ENCODE measurements at places on chromosomes 13 and 19.
A peak's percentile ranks its signal among the peaks of the same experiment; 100 is the strongest.

DNA sequence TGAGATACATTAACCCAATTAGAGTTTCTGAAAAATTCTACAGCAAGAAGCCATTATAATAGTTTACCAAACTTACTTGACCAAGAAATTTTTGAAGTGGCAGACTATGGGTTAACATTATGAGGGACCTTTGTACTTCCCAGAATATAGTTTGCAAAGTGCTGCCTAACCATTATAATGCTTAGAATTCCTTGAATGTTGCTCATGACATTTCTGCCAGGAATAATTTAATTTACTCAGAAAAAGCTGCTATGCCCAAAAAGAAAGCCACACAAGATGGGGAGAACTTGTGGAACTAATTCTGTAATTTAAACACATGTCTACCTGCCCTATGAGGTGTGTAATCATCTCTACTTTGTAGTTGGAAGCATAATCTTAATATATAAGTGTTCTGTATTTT, 58.1 kb upstream of the MYCBP2 start:
- no peak for DNase-seq

- no peak for DNase-seq
Measured at GRCh38 chr13:40132249-40132648, 476.8 kb downstream of the COG6 start.

DNA sequence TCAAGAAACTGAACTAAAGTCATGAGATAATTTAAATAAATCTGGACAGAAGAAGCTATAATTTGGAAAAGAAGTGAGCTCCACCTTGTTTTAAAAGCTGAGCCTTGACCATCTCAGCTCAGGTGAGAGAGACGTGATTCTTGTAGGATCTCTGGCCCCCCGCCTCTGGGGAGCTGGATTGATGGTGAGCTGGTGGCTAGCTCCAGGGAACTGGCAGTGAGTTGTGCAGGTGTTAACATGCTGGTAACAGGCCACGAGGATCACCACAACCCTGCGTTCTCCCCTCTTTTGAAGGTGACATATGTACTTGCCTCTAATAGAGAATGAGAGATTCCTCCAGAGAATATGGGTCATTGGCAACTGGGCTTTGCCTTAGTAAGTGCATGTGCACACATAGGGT, 485.1 kb downstream of the IRS2 start:
- no peak for DNase-seq

DNA sequence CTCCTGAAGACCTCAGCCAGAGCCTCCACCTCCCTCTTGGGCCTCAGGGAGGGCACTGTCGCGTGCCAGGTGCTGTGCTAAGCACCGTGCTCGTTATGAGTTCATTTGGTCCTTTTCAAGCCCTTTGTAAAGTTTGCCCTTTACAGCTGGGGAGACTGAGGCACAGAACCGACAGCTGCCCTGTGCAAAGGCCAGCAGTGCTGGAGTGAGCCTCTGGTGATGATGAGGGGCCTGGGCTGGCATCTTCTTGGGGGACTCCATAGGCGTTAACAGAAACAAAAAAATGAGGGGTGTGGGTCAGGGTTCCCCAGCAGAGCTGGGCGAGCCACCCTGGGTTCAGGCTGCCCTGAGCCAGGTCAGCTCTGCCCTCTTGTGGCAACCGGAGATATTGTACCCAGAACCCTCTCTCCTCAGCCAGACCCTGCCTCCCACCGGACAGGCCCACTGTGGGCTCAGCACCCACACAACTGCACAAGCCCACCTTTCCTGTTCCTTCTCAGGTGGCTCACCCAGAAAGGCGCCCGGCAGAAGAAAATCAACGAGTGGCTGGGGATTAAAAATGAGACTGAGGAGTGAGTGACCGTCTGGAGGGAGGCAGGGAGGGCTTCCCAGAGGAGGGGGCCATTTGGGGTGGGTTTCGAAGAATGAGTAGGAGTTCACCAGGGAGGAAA, 5.5 kb upstream of the IFI30 start:
- no peak for DNase-seq

- DNase-seq, result no peak
Measured at GRCh38 chr13:85930108-85930507, 130.9 kb upstream of the SLITRK6 start.

DNA sequence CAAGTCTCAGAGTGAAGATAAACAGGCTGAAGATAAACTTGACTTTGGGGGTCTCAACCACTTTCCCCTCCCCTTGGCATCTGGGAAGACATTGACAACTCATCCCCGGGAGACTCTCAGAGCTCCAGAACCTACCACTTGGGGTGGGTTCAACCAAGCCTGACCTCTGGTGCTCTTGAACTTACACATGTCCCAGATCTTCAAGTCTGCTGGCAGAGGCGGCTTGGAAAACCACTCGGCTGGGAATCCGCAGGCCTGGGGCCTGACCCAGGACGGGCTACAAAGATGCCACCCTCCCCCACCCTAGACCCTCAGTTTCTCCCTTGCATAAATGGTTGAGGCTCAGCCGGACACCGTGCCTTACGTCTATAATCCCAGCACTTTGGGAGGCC, 512 bp downstream of the LRRC8E start:
- DNase-seq, result no peak

GRCh38 chr13:41284512-41285288, 21.3 kb upstream of the MTRF1 start:
- no peak for DNase-seq

DNA sequence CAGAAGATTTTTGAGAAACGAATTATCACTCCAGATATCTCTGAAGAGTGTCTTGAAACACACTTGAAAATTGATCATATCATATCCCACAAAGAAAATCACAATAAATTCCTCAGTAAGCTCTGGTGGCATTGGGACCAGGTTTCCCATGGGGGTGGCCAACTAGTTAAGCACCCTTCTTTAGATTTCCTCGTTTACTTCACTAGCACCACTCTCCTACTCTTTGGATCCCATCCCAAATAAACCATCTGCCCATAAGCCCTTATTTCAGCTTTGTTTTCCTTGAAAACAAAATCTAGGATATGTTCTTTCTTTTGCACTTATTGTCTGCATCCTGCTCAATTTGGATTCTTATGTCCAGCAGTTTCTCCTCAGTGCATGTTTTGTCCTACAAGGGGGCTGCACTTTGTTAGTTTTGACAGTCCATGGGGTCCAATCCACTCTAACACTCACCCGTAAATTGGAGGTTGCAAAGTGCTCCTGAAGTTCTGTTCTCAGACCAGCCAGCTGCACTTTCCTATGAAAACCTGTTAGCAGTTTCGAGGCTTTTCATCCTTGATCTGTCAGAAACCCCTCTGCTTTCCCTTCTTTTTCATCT, 40.3 kb upstream of the FAM124A start:
- DNase-seq, result no peak

DNA sequence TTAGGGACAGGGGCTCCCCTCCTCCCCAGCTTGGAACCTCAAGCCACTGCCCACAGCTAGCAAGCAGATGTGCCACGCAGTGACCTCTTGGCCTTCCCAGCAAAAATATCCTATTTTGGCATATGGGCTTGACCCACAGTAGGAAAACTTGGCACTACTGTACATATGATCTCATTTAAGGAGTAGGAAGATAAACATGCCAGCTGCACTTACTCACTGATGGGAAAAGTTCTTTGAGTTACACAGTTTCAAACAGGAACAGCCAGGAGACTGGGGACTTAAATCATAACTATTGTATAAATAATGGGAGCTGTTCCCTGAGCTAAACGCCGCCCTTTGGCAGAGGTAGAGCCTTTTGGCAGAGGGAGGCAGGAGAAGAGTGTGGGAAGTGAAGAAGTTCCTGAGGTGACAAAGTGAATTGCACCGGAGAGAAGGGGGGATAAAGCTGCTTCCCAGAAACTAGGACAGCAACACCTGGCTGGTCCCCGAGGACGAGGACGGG, 6.1 kb downstream of the SACS start:
- no peak for DNase-seq

GRCh38 chr13:40063703-40064102, 408.2 kb downstream of the COG6 start:
- DNase-seq, result no peak

DNA sequence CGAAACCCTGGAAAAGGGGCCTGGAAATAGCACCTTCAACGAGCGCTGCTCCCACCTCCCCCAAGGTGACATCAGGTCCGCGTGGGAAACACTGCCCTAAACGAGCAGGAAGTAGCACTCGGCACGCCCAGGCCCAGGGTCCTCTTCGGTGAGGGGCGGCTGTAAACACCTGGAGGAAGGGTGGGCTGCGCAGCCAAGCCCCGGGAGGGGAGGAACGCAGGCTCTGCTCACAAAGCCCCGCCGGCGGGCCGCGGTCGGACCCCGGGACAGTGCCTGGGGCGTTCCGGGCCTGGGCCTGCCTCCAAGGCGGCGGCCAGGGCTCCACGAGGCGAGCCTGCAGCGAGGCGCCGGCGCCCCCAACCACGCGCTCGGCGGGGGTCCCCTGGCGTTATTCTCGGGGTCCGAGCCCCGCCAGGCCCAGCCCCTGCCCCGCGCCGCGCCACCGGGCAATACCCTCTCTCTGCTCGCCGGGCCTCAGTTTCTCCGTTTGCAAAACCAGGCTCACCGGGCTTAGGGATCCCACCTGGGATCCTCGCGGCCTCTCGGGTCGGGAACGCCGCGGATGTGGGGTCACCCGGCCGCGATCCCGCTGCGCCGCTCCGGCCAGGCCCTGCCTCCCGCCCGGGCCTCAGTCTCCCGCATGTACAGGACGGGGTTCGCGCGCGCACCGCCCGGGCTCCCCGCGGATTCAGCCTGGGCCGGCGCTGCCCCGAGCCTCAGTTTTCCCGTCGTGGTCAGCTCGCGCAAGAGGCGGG, 630 bp downstream of the RNF126 start:
- peak; percentile 47 for DNase-seq

- no peak for DNase-seq
Measured at GRCh38 chr19:577439-578392, 5.3 kb downstream of the BSG start.

DNA sequence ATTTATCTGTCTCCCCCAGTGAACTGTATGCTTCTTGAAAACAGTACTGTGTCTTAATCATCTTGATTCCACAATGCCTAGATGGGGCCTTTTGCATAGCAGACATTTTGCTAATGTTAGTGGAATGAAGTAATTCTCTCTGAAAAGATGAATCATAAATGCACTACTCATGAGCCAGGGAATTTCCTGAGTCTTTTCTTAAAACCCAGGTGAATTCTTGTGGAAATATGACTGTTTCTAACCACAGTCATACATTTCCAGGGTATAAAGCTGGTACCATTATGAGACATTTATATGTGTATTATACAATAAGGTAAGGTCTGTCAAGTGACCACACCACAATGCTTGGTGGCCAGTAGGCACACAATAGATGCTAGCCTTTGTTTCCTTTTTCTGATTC, 5.5 kb upstream of the KCTD4 start:
- DNase-seq, result no peak

DNA sequence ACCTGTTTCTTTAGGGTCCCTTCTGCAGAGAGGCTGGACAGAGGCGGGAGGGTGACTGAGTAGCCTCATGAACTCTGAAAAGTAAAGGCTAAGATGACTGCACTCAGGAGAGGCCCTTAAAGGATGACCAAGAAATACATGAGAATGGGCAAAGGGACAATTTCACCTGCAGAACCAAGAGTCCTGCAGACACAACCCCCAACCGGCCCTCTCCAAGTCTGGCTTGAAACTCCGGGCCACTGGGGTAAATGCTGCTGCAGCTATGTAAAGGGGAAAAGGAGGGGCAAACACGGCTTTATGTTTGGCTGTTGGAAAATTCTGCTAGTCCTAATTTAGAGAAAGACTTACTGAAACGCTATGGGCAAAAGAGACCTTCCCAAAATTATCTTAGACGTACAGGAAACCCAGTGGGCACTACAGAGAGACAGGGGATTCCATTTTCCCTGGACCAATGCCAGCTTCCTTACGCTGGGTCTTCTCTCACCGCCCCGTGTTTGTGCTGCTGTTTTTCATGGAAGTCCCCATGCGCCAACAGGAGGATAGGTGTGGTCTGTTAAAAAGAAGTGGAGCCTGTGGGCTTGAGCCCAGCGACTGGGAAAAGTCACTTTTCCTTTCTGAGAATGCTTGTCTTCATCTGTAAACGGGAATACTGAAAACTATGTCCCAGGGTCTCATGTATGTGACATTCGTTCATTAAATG, 10.6 kb downstream of the COL4A2 start:
- DNase-seq, result no peak

- DNase-seq, result no peak
Measured at GRCh38 chr19:55959996-55960675, 12.5 kb downstream of the NLRP8 start.

GRCh38 chr19:17334414-17335409, at the start of gene ANO8:
TSS of gene ANO8 (minus strand) at chr19:17334855. CDS start at chr19:17334670, 185 bp downstream.
- peak; percentile 98 for DNase-seq

DNA sequence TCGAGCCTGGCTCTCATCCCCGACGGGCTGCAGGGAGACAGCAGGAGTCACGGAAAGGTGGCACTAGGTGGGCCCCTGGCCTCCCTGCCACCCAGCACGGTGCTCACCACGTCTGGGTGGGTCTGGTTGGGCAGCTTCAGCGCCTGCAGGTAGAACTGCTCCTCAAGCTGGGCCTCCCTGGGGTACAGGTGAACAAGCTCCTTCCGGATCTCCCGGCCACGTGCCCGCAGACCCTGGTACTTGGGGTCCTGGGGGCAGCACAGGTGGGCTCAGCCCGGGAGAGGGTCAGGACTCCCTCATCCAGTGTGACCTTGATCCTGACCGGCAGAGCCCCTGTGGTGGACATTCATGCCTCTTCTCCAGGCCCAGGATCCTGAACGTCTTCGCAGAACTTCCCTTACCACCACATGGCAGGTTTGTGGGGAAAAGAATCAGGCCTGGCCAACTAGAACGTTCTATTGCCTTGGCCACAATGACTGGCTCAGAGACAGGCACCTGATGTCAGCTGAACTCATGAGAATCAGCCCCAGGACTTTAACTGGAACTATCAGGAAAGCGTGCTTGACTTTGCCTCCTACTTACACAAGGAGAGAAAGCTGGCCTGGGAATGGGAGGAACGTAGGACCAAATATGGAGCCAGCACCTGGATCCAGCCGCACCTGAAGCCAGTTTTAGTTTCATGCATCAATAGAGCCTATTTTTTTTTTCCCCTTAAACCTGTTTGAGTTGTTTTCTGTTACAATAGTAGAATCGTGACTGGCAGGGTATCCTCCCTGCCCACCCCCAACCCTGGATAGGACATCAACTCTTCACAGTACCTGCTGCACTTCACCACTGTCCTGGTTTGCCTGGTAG, 8.9 kb downstream of the SARS2 start:
- no peak for DNase-seq

GRCh38 chr19:3073159-3073563, 10.9 kb upstream of the TLE5 start:
- no peak for DNase-seq

DNA sequence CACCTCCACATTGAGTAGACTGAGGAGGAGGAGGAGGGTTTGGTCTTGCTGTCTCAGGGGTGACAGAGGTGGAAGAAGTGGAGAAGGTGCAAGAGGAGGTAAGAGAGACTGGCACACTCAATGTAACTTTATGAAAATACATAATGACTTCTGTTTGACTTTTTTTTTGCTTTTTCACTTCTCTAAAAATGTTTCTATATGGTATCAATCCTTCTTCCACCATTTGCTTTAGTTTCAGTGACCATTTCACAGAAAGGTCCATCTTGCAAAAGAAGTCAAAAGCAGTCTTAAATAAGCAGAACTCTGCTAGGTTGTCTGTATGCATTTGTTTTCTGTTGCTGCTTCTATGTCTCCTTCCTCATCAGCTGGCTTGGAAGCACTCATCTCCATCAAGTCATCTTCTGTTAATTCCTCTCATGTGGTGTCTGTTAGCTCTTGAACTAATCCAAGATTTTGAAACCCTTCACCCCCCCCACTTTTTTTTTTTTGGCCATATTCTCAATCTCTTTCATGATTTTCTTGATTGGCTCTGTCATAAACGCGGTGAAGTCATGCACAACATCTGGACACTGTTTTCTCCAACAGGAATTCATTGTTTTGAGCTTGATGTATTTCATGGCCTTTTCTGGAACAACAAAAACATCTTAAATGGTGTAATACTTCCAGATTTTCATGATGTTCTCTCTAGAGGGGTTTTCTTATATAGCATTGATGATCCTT, 80.8 kb downstream of the KL start:
- DNase-seq, result no peak

Data from activated CD4-positive, alpha-beta T cell treated with anti-CD3 and anti-CD28 coated beads for 24 hours (primary cell).